ENCODE measurements at places on chromosomes 2 and 18. TPM values are rescaled to one million over a fixed set of nuclear protein-coding genes. Genes with fewer than 3 reads are reported as not detected.

The AP1S3 gene
- total RNA-seq, result 1.0 TPM

The GYPC gene
- total RNA-seq, result 238 TPM

The FRZB gene
- 6.8 TPM for total RNA-seq

The TUBA4B gene
- not detected for total RNA-seq

The INPP5D gene
- total RNA-seq, result 8.4 TPM

The MAL gene
- 4.2 TPM for total RNA-seq

The AMER3 gene
- total RNA-seq, result not detected

The UGT1A5 gene
- total RNA-seq, result not detected

The CAB39 gene
- total RNA-seq, result 60.5 TPM

The FN1 gene
- 301 TPM for total RNA-seq

The MZT2A gene
- total RNA-seq, result 27.7 TPM

Measured in skeletal muscle tissue (tissue), 5 donors.